Hepatocyte (in vitro differentiated cells): ENCODE measurements at places on chromosomes 13 and 19. TPM values are rescaled to one million over a fixed set of nuclear protein-coding genes. Genes with fewer than 3 reads are reported as not detected.

GRCh38 chr13:44312131-44312530, 61.5 kb upstream of the SERP2 start:
- DNase-seq, result no peak

DNA sequence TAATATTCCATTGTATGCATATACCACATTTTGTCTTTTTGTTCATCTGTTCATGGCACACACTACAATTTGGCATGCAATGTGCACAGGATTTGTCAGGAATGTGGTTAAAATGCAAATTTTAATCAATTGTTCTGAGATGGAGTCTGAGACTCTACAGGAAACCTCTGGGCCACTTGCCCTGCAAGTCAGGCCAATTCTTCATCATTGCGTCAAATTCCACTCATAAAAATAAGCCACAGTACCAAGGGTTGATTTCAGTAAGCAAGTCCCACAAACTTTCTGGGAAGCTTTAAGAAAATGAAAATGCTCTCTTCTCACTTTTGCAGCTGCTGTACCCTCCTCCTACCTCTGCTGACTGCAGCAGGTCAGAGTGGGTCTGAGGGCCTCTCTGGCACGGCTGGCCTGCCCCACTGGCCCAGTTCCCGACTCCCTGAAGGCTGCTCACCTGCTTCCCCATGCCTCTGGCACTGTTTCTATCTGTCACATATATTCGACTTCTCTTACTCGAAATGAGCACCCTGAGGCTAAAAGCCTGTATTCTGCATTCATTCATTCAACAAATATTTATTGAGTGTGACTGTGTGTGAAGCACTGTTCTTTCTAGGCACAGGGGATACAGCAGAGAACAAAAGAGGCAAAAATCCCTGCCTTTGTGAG, 83.8 kb upstream of the WASF3 start:
- DNase-seq, result no peak

Gene FBL
- 104 and 126 TPM in 2 replicates for total RNA-seq

- no peak for DNase-seq
These were observed 68.3 kb downstream of the FGF14 start for GRCh38 chr13:102333320-102334198.

GRCh38 chr13:83796364-83796763, 85.9 kb downstream of the SLITRK1 start:
- no peak for DNase-seq

- DNase-seq, result no peak
These were observed 521 bp upstream of the NUP58 start for GRCh38 chr13:25300861-25301346.

Gene INSR
- total RNA-seq, result 49.9 and 59.0 TPM in 2 replicates

Gene PRSS57
- 0.16 and 2.4 TPM in 2 replicates for total RNA-seq
